SK-N-SH (cell line): ENCODE measurements at places on chromosomes 4 and X. TPM values are rescaled to one million over a fixed set of nuclear protein-coding genes. Genes with fewer than 3 reads are reported as not detected.

CENPVL1 gene
- polyA plus RNA-seq: 0.03 and 0.06 TPM in 2 replicates

DNA sequence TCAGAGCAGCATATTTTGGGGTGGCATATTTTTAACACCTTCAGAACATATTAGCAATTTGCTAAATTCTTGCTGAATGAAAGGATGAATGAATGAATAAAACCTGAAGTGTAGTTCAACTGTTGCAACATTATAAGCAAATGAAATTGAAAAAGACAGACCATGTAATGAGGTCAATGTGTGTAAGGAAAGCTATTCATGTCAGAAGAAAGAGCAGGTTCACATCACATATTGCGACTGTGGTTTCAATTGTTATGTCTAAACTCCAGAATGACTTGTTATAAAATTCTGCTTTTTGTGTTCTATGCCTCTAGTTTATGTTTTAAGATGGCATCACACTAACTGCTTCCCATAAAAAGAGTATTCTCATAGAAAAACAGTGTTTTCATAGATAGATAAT is 32.9 kb upstream of the DSPP start:
- H3K4me3 ChIP-seq: no peak overlapping the region
- H3K4me1 ChIP-seq: peaks cover 11% of the 10 kb centered on the region
- H3K27ac ChIP-seq: no peak overlapping the region
- H3K27me3 ChIP-seq: no peaks in the 10 kb centered on the region
- H3K36me3 ChIP-seq: no peaks in the 10 kb centered on the region

DCAF8L2 gene
- 0.33 and 0.36 TPM in 2 replicates for polyA plus RNA-seq

G3BP2 gene
- polyA plus RNA-seq: 35.9 and 50.1 TPM in 2 replicates

DNA sequence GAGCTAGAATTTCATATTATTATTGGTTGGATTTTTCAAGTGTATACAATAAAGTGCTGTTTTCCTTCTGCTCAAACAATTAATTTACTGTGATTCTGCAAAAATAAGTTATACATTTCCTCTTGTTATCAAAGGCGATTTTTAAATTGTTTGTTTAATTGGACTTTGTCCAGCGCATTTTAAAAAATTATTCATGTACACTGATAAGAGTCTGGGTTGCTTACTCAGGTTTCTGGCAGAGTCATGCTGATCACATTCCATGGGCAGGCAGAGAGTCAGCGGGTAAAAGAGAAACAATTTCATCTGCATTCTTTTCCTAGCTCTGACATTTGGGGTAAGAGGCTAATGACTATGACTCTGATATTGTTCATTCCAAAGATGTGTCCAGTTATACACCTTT is 8.9 kb downstream of the FAT4 start:
- H3K36me3 ChIP-seq: peaks cover 4% of the 10 kb centered on the region
- H3K27ac ChIP-seq: peak overlapping the region; percentile 22
- H3K4me3 ChIP-seq: peak overlapping the region; percentile 33; the same call in 1 of the 2 replicates
- no peaks in the 10 kb centered on the region for H3K27me3 ChIP-seq
- DNase-seq: no peak

SOWAHB gene
- polyA plus RNA-seq: 0.05 and 0.06 TPM in 2 replicates

GRCh38 chr4:138841343-138841742 is 174.2 kb upstream of the NOCT start:
- H3K27me3 ChIP-seq: no peaks in the 10 kb centered on the region; the same call in 1 of the 2 replicates
- peaks cover 11% of the 10 kb centered on the region for H3K4me1 ChIP-seq
- H3K36me3 ChIP-seq: no peaks in the 10 kb centered on the region
- no peak overlapping the region for H3K27ac ChIP-seq
- H3K4me3 ChIP-seq: no peak overlapping the region

DNA sequence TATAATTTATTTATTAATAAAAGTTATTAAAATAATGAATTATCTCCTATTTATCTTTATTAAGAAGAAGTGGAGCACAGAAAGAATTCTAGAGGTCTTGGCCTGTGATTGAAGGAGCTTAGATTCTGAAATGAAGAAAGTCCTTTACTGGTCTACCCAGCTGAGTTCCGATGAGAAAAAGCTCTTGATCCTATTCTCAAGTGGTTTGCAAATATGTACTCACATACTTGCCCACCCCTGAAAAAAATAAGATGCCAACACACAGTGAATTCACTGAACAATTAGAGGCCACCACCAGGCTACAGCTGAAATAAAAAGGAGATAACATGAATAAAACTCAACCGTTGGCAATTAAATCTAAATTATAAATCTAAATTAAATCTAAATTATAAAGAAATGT is 253.4 kb downstream of the MAPK10 start:
- DNase-seq: no peak
- no peaks in the 10 kb centered on the region for H3K27me3 ChIP-seq
- no peak overlapping the region; the same call in 1 of the 2 replicates for H3K27ac ChIP-seq
- 0 out of 2 replicates have a peak, but pooled peaks cover 2% of the 10 kb centered on the region for H3K36me3 ChIP-seq
- H3K4me1 ChIP-seq: no peaks in the 10 kb centered on the region
